Prostate gland (tissue), 2 donors: ENCODE measurements at places on chromosomes 2 and 18.
A peak's percentile ranks its signal among the peaks of the same experiment; 100 is the strongest.

- no peak for DNase-seq
Measured at GRCh38 chr2:8453904-8454302, 228.0 kb upstream of the ID2 start.

- no peak for DNase-seq
Measured at GRCh38 chr2:25528173-25528572, 145.2 kb downstream of the DTNB start.

DNA sequence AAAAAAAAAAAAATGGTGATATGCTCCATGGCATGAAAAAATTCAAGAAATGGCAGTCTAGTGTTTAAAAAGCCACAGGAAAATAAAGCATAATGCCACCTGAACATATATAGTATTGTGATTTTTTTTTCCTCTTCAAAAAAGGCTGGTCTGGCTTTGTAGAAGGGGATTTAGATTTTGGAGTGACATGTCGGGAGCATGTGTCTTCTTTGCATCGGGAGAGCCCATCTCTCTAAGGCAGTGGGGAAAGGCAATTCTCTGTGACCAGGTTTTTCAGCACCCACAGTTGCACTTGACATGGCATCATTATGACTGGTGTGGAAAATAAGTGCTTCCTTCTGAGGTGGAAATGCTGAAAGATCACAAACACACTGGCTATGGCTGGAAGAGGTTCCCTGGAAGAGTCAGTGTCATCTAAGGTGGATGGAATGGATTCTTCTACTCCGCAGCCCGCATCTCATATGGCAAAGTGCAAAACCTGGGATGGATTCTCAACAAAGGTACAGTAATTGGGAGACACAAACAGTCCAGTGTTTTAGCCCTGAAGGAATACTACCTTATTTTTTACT, 172.5 kb downstream of the AGAP1 start:
- peak; percentile 56 for DNase-seq

GRCh38 chr2:238233625-238234024, 6.2 kb downstream of the HES6 start:
- DNase-seq, result no peak

- DNase-seq, result no peak
Measured at GRCh38 chr2:12955864-12956263, 239.1 kb downstream of the TRIB2 start.

- no peak for DNase-seq
Measured at GRCh38 chr2:240013343-240013742, 11.8 kb downstream of the NDUFA10 start.

- DNase-seq, result peak; percentile 24
Measured at GRCh38 chr2:227826019-227826521, 12.4 kb downstream of the CCL20 start.

DNA sequence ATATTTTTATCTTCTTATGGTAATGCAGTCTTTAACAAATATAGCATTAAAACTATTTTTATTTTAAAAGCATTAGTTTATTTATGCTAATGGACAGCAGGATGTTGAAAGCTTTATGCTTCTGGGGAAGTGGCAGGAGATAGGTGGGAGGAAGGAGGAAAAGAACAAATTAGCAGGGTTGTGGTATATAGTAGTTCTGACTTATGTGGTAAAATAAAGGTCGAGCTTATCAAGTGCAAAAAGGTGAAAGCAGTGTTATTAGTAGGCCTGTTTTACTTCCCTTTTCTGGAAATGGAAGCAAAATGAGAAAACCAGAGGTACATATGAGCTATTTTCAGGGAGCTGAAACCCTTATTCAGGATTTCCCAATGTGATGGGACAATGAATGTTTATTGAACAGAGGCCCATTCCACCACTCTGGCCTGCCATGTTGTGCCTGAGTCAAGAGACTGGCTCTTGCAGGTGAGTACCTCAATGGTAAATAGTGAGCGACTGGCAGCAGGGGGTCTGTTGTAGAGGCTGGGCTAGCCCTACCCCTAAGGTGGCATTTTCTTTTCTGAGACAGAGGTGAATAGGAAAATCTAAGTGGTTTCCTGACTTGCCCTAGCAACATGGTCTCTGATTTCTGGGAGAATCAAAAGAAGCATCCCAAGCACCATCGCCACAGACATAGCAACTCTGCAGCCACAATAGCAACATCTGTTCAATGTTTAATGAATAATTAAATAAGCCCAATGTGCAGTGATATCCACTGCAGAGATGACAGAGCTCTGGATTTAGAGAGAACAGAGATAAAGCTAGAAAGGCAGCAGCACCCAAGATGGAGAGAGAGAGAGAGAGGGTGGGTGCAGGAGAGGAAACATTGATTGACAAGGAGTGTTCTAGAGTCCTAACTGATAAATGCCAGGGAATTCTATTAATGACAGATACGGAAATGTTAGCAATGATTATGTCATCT, 119.7 kb downstream of the UPP2 start:
- no peak for DNase-seq

DNA sequence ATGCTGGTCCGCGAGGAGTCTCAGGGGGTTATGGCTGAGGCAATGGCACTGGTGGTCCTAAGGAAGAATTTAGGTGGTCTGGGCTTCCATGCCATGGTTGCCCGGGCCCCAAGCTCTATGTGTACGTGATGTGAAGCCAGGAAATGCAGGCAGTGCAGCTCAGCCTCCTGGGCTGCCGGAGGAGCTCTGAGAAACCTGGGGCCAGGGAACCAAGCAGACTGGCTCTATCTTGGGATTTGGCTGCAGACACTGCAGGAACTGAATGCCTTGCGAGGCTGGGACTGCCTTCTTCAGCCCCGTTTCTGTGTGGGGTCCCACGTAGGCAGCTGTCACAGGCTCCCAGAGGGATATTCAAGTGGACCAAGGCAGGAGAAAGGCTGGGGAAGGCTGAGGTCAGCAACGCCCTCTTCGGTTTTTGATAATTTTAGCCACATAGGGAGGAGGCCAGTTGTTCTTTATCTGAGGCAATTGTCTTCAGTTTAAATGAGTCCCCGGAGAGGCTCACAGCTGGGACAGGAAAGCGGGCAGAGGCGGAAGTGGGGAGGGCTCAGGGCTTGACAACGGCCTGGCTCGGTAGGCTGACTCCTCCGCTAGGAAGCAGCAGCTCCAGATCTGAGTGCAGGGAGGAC, 77.7 kb downstream of the RHOB start:
- DNase-seq, result no peak

DNA sequence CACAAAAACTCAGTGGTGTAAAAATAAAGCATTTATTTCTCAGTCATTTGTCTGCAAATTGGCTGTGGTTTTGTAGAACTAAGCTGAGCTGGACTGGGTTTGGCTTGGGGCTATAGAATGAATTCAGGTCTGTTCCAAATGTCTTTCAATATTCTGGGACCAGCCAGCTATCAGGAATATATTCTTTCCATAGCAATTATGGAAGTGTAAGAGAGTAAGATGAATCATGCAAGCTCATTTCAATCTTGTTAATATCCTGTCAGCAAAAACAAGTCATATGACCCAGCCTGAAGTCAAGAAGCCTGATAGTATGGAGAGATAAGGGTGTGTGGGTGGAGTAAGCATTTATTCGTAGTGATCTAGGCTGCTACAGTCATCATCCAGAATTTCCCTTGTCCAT, 481.0 kb upstream of the CDH2 start:
- no peak for DNase-seq

DNA sequence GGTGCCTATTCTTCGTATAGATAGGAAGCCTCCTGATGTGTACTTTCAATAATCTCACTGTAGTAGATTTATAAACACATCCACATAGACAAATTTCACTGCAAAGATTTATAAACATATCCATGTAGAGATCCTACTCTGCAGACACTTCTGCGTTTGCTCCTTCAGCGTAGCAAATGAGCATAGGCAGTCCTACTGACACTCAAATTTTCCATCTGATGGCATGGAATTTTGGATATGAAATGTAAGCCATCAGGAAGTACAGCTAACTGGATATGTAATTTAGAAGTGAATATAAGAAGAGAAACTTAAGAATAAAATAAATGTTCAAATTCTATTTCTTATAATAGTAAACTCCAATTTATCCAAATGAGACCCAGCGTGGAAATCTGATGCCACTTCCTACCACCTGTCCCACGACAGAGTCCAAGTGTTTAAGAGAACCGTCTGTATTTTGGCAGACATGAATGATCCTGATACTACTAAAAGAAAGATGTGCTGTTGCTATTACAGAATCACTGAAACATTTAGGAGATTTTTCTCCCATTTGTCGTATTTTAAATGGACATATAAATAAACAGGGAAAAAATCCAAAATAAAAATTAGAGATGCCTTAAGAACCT, 86.0 kb downstream of the DTNA start:
- DNase-seq, result no peak

DNA sequence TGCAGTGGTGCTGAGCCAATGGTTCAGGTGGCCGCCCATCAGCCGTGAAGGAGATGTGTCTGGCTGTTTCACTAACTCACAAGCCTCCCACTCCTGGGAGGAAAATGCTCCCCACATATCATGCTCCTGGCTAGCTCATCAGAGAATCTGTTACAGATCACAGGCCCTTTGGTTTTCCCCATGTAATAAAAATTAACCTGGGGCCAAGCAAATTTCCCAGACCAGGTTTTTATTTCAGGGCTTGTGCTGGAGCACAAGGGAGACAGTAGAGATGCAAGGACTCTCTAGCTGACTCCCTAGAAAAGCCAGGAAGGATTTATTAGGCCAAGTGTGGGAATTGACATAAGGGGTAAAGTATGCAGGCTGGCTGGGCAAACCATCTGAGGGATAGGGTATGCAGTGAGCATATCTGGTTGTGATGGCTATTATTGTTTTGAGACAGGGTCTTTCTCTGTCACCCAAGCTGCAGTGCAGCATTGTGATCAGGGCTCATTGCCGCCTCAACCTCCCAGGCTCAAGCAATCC, 40.6 kb upstream of the CCBE1 start:
- DNase-seq, result no peak

GRCh38 chr2:165582409-165582808, 112.9 kb downstream of the CSRNP3 start:
- DNase-seq, result no peak

GRCh38 chr18:49638209-49638785, 76.4 kb downstream of the LIPG start:
- DNase-seq, result no peak

DNA sequence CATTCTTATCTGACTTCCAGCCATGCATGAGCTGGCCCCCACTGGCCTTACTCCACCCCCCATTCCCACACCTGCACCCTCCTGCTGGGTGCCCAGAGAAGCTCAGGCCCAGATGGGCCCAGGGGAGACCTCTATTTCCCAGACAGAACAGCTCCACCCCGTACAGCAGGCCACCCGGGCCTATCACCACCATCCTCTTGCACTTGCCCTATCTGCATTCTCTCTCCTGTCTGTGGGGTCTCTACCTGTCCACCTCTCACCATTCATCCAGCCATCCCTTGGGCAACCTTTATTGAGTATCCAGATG, 25.3 kb upstream of the TNS1 start:
- no peak for DNase-seq

DNA sequence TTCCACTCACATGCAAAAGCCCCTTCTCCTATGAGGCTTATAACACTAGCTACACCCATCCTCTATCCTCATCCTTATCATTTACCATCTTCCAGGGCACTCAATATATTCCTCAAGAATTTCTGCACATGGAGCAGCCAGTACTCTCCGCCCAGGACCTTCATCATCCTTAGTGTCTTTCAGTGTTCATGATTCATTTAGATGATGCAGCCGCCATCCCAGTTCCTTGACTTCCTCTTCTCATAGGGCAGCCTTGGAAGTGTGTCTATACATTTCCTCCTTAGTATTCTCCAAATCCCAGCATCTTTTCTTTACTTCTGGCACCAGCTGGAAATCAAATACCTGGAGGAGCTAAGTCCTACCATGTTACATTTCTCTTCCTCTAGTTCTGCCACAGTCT, 3.0 kb upstream of the ITSN2 start:
- DNase-seq, result no peak

- DNase-seq, result no peak
Measured at GRCh38 chr2:150700666-150701580, 213.5 kb upstream of the RND3 start.

DNA sequence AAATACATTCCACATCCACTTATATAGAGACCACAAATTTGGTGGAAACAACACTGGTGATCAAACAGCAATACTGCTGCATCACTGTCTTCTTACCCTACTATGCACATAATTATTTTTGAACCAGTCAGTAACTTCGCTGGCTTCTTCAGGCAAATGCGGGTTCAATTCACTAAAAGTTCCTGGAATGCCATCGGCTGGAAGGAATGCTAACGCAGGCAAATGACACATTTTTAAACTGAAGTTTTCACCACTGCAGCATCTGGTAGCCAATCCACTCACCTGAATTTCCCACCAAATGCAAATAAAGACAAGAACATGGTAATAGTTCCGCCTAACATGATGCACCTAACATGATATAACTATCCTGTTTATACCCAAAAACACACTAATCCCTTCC, 10.0 kb upstream of the HDHD2 start:
- no peak for DNase-seq

DNA sequence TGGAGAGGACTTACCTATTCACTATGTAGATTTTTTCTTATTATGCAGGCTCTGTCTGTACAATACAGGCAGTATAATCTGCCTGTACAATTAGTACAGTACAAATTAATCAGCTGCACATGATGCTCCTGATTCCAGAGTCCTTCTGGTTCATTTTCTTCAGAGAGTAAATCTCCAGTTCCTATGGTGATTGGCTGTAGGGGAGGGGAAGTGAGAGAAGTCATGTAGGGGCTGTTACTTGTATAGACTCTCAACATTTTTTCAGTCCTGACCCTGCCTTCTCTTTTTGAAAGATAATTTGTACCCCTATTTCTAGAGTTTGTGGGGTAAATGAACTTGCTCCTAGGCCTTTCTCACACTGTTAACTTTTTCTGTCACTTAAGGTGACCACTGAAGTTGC, 54.5 kb downstream of the PTPN4 start:
- no peak for DNase-seq

- no peak for DNase-seq
Measured at GRCh38 chr2:101231240-101231639, 21.4 kb upstream of the CNOT11 start.

- no peak for DNase-seq
Measured at GRCh38 chr2:11319939-11320338, 24.5 kb downstream of the ROCK2 start.

DNA sequence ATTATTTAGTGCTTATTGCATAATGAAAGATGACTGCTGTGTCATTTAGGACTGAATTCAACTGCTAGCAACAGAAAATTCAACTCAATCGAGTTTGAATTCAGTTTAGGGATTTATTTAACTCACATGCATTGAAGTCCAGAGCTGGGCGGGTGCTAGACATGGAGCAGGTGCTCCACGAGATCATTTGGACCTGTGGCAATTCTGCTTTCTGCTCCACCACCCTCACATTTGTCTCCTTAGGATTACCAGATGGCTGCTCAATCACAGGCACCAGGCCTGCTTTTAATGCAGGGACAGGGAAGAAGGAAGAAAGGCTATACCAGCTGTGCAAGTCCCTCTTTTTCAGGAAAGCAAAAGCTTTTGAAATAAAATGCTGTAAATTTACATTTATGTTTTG, 572.9 kb upstream of the SLC8A1 start:
- no peak for DNase-seq
